ENCODE measurements at places on chromosomes 13 and 19.

DNA sequence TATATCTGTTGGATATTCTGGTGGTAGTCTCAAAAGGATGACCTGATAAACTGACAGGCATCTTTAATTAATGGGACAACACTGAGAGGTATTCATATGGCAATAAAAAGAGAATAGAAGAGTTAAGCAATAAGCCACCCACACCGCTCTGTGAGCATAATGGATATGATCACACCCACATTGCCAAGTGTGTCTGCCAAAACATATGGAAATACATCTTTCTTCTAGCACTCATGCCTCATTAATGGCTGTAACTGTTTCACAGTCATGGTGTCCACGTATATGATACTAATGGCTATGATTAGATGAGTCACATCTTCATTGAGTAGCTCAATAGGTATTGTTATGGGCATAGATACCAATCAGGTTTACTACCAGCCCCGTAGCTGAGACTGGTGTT lies 13.1 kb downstream of the IGFL3 start:
- no peak for DNase-seq

- no peak for DNase-seq
These were observed 10.5 kb downstream of the ZNF112 start for GRCh38 chr19:44345959-44346358.

GRCh38 chr13:42078128-42078808 lies 29.8 kb downstream of the DGKH start:
- DNase-seq, result no peak

GRCh38 chr13:45615501-45616101 lies at the start of gene ERICH6B:
Gene ERICH6B, minus strand, starts transcription at chr13:45615739. Its CDS starts 18,734 bp downstream, at chr13:45597005.
- DNase-seq, result peak; percentile 53

GRCh38 chr19:1162404-1163282 lies 11.4 kb downstream of the SBNO2 start:
- DNase-seq, result no peak
